RKO (cell line): ENCODE measurements at places on chromosomes 12 and 14.
A peak's percentile ranks its signal among the peaks of the same experiment; 100 is the strongest.

- DNase-seq, result peak; percentile 56
These were observed 874 bp downstream of the CDC42BPB start for GRCh38 chr14:103056322-103057027.

DNA sequence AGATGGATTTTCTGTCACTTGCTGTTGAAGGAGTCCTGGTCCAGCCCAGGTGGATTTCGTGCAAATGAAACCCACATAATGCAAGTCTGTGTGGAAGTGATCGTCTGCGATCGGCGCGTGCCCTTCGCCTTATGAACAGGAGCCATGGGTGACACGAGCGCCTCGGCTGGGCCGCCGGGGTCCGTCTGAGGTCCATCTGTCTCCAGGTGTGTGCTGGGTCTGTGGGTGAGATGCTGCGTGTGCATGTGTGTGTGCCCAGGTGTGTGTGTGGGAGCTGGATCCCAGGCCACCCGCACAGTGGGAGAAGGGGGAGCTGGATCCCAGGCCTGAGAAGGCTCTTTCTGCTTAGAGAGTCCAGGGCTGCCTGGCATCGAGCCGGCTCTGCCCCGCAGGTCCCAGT lies 53.8 kb downstream of the GALNT9 start:
- DNase-seq, result no peak

GRCh38 chr12:106903241-106903945 lies 52.3 kb upstream of the TMEM263 start:
- DNase-seq, result no peak

GRCh38 chr12:59742841-59743240 lies 147.0 kb downstream of the SLC16A7 start:
- no peak for DNase-seq

GRCh38 chr14:71086567-71086966 lies 179.3 kb downstream of the PCNX1 start:
- DNase-seq, result no peak

DNA sequence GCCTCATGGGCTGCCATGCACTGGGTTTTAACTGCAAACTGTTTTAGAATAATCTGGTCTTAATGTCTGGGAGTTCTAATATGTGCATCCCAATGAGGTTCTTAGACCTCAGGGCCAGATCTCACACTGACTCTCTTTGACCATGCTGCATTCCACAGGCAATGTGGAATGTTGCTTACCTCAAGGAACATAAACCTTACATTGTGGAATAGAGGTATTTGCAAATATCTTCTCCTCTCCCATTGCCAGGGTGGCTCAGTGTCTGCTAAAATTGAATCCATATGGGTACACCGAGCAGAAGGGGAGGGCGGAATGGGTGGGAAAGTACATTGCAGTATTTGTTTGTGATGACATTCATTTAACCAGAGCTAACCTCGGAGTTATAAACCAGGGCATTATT lies 78.6 kb downstream of the CHST11 start:
- DNase-seq, result no peak

DNA sequence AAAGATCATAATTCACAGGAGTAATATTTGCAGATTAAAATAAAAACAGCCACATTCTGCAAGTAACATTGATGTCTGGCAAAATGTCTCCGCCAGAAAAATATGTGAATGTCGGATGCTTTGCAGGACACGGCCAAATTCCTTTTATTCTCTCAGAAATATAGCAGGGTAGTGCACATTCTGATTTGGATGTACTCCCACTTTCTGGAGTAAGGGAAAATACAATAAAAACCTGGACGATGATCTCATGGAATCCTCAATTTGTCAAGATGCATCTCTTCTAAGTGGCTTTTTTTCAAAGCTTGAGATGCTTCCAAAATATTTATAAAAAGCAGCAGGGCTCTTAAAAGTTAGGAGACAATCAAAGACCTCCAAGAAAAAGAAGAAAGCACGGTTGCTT lies 133.3 kb downstream of the TBX5 start:
- DNase-seq, result no peak

GRCh38 chr12:97168804-97169203 lies 261.7 kb downstream of the NEDD1 start:
- DNase-seq, result peak; percentile 54

DNA sequence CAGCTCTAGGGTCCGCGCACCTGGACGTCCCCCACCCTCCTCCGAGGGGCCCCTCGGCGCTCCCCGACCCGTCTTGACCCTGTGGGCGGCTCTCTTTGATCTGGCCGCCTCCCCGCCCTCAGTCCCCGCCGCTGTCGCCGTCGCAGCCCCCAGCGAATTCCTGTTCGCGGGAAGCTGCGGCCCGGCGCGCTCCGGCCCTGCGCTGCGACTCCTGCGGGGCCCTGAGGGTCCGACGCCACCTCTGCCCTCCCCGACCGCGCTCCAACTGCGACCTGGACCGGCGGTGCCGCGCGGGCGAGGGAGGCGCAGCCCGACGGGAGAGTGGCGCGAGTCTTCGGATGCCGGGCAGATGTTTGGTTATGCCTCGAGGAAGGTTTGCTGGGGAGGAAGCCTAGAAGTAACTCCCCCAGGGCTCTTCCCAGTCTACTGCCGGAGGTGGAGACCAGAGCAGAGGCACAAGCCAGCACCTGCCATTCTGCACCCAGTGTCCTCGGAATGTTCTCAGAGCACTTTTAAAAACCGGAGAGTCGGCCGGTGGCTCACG lies 440 bp upstream of the ISM2 start:
- DNase-seq, result no peak

DNA sequence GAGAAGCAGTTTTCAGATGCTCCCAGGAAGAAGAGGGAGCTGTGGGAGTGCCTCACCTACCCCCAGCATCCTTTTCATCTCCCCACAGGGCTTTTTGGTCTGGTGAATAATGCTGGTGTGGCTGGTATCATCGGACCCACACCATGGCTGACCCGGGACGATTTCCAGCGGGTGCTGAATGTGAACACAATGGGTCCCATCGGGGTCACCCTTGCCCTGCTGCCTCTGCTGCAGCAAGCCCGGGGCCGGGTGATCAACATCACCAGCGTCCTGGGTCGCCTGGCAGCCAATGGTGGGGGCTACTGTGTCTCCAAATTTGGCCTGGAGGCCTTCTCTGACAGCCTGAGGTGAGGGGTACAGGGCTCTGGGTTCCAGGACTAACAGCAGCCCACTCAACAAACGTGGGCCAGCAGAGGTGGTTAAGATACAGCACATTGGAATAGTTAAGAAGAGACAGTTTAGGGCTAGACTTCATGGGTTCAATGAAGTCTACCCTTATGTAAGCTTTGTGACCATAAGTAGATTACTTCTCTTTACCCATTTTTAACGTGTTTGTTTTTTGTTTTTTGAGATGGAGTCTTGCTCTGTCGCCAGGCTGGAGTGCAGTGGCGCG lies 1.5 kb downstream of the RDH5 start:
- DNase-seq, result no peak

DNA sequence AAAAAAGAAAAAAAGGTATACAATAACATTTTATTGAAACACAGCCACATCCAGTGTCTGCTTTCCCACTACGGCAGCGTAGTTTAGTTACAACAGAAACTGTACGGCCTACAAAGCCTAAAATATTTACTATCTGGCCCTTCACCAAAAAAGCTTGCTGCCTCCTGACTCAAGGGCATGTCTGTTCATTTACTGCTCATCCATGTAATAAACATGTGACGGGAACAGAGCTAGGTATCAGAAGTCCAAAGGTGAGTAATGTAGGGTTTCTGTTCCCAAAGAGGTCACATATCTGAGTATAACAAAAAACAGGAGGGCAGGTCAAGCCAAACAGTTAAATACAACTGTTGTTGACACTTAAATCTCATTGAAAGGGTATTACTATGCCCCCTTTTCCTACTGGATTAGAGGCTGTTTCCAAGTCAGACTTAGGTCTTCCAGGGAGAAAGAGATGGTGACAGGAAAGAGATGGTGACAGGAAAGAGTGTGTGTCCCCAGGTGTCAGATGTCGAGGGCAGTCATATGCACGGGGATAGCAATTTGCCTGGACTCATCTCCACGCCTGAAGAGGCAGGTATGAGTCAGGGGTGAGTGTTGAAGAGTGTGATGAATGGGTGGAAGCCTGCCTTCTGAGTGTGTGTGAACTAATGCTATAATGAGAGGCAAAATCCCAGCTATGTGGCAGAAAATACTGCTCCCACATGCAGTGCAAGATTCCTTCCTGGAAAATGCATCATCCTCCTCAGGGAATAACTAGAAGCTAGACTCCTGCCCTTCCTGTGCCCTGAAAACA lies 77.7 kb downstream of the MAP3K9 start:
- DNase-seq, result peak; percentile 48

GRCh38 chr12:85642288-85642687 lies 193.9 kb downstream of the RASSF9 start:
- DNase-seq, result no peak

DNA sequence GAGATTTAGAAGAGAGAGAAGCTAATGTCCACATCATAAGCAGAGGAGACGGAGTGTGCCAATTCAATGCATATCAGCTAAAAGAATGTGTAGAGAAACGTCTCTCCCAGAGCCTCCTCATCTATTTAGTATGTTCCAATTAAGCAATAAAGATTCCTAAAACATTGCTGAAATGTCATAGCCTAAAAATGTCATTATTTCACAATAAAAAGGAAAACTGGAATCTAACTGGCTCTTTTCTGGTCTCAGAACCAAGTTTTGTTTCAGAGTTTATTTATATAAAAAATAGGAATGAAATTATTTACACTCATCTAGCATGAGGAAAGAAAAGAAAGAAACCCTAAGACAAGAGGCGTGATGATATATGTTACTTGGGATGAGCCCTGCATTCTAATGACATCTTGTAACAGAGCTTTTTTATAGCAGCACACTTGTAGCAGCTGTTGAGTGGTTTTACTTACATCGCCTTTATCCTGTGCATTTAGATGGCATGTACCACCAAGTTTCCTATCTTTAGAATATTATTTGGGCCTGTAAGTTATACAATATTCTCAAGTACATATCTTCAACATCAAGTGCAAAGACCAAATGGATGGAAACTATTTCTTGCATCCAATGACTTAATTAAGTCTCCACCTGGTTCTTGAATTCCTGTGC lies 266.3 kb upstream of the PRKD1 start:
- no peak for DNase-seq

GRCh38 chr12:89787763-89788162 lies 79.1 kb upstream of the ATP2B1 start:
- no peak for DNase-seq

- peak; percentile 38 for DNase-seq
These were observed 298 bp downstream of the CTDSP2 start for GRCh38 chr12:57846285-57846576.

GRCh38 chr14:82854901-82855300 lies 1321.2 kb upstream of the SEL1L start:
- no peak for DNase-seq

DNA sequence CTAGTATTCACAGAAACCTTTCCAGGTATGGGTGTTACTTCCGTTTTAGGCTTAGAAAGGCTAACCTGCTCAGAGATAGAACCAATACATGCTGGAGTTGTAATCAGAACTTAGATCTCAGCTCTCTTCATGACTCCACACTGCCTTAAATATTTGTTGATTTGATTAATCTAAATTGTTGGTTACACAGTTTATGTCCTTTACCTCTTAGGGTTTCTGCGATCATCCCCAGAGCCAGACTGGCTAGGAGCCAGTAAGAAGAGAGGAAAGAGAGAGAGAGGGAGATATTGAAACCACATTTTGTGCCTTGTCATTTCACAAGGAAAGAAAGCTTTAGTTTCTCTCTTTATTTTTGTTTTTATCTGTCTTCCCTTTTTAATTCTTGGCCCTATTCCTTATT lies 16.8 kb upstream of the MGP start:
- no peak for DNase-seq

GRCh38 chr12:65795453-65795852 lies 28.8 kb upstream of the HMGA2 start:
- DNase-seq, result no peak

GRCh38 chr14:23300687-23301223 lies 1.9 kb downstream of the PPP1R3E start:
- DNase-seq, result peak; percentile 74

- DNase-seq, result peak; percentile 7
These were observed 680 bp downstream of the ASB8 start for GRCh38 chr12:48156652-48157017.

GRCh38 chr14:64238631-64239030 lies 55.5 kb downstream of the ESR2 start:
- DNase-seq, result no peak

- no peak for DNase-seq
These were observed 76.6 kb downstream of the SSPN start for GRCh38 chr12:26271889-26272492.

DNA sequence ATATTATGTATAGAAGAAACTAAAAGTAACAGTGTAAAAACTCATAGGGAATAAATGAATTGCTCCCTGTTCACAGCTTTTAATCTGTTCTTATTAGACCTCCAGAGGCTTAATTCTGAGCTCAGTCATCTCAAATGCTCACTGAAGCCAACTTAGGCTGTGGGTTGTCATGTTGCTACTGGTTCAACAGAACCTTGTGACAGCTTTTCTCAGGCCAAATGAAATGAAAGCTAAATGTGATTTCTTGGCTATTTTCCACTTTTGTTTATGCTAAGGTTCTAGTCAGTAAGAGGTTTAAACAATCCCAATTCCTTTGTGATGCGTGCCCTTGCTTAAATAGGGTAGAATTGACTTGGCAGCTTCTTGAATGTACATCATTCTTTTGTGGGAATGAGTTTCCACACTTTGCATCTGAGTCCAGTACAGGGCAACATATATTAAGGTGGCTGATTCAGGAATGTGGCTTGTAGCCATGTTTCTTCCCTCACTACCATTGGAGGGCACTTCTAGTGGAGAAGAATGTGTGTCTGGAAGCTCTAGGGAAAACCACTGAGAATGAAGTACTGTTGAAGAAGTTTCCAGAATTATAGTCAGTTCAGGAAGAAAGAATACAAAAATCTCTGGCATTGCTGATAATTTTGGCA lies 156.4 kb downstream of the NEDD1 start:
- no peak for DNase-seq

- DNase-seq, result no peak
These were observed 98.8 kb downstream of the EXOC5 start for GRCh38 chr14:57169901-57170300.

DNA sequence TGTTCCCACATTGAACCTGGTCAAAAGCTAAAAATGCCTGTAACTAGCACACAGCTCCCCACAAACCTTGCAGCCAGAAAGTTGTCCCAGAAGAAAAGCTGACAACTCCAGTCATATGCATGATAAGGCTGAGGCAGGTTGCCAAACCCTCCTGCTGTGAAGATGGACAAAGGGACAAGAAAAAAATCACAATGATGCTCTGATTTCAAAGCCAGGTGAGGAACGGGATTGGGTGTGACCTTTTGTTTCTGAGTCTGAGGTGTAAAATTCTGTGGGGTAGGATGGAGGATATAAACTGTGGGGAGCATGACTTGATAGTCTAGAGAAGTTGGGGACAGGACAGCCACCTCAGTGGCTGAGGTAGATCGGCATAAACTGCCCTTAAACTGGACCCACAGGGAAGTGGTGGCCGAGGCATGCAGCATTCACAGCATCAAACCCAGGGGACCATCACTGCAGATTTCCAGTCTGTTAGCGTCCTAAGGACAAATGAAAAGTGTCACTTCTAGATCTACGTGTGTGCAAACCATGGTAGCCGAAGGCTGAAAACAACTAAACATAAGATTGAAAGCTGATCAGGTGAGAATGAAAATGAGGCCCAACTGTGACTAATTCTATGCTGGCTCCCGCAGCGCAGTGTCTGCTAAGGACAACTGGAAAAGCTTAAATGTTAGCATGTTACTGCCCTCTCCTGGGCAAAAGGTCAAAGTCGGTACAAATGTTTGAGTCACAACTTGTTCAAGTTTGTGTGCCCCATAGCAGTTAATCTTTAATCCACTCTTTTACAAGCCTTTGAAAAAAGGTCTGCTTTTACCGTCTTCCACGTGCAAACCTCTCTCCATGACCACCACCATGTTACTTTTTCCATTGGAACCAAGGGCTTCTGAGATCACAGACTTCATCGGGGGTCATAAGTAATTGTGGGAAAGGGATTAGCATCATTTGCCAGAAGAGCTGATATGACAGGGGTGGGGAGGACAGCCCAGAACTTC lies 39.8 kb downstream of the GRIN2B start:
- peak; percentile 85 for DNase-seq
